Articular chondrocyte of knee joint (primary cell): ENCODE measurements at places on chromosomes 11 and 22. TPM values are rescaled to one million over a fixed set of nuclear protein-coding genes. Genes with fewer than 3 reads are reported as not detected.

Gene SLC39A13
- 69.6 and 83.8 TPM in 2 replicates for total RNA-seq

Gene MSANTD2
- 10.2 and 10.8 TPM in 2 replicates for total RNA-seq

Gene SLC22A8
- total RNA-seq: not detected in 2 replicates

Gene MUC5AC
- not detected in 2 replicates for total RNA-seq

Gene CCDC82
- 22.5 and 22.7 TPM in 2 replicates for total RNA-seq
